ENCODE measurements at places on chromosomes 12 and 14. TPM values are rescaled to one million over a fixed set of nuclear protein-coding genes. Genes with fewer than 3 reads are reported as not detected.

NFATC4 gene
- 1.4 TPM for total RNA-seq

TMEM117 gene
- 5.9 TPM for total RNA-seq

TMEM132C gene
- 0.05 TPM for total RNA-seq

PTGDR gene
- 0.42 TPM for total RNA-seq

ASIC1 gene
- 0.05 TPM for total RNA-seq

KRT80 gene
- total RNA-seq: 0.08 TPM

TPPP2 gene
- 5.9 TPM for total RNA-seq

KRT6B gene
- total RNA-seq: not detected

KERA gene
- not detected for total RNA-seq

DNA sequence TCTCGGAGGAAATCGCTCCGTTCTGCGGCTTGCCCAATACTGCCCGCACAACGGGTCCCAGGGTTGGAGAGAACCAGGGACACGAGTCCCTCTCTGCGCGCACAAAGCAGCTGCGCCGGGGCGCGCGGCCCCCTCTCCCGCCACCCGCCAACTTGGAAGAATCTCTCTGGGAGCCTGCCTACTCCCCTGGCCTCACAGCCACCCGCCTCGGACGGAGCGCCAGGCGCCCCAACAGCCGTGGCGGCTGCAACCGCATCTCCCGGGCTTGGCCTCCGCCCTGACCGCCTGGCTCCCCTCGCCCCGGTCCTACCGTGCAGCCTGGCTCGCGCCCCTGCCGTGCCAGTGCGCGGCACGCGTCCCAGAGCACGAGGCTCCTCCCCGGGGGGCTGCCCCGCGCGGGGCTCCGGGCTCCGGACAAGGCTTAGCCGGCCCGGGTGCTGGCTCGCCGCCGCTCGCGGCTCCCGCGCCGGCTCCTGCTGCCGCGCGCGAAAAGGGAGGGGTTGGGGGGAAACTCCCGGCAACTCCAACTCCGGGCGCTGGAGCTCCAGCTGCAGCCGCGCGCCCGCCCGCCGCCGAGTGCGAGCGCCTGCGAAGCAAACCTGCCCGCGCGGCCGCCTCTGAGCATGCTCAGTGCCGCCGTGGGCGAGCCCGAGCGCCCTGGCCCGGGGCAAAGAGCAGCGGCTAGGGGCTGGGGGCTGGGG, at the start of gene STXBP6:
Gene STXBP6, minus strand, starts transcription at position 580 of the 701 bp plus-strand sequence. CDS start 75,329 bp downstream, outside the sequence.
- no peaks in the 10 kb centered on the region for H3K27me3 ChIP-seq
- DNase-seq: peak; percentile 65
- no peak within 1 kb of the TSS for H3K27ac ChIP-seq
- no peaks in the 10 kb centered on the region for H3K36me3 ChIP-seq
- H3K4me1 ChIP-seq: peaks cover 8% of the 10 kb centered on the region

DNA sequence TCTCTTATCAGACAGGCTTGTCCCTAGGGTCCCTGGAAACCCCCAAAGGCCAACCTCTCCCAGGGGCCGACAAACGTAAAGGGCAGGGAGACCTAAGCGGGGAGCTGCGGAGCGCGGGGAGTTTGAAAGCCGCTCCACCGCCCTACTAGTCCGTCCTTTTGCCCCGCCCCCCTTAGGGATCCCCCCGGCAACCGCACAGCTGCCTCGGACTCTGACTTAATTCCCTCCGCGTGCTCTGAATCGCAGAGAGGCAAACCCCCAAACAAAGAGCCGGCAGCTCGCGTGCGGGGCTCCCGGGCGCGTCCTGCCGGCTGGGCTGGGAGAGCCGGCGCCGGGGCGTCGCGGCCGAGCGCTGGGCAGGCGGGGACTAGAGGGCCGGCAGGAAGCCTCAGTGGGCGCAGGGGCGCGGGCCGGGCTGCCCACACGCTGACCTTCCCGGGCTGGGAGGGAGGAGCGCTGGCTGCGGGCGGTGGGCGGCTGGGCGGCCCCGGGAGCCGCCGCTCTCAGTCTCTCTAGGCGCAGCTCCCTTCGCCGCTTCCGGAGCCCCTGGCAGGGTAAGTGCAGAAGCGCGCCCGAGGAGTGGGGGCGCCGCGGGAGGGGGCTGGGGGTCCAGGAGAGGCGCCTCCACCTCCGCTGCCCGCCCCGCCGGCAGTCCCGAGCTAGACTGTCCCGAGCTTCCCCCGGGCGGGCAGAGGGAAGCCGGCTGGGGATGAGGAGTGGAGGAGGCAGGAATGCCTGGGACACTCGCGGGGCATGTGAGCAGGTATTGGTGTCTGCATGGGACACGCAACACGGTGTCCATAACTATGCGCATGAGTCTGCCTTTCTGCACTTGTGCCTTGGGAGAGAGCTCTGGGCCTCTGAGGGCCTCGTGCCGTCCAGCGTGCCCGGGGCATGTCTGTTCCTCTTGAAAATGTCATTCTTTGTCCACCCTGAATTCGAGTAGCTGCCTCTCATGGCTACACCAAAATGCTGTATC, at the start of gene TSPAN11:
Gene TSPAN11, plus strand, starts transcription at position 506 of the 979 bp plus-strand sequence. CDS start 27,244 bp downstream, outside the sequence.
- no peaks in the 10 kb centered on the region for H3K36me3 ChIP-seq
- H3K27me3 ChIP-seq: no peaks in the 10 kb centered on the region
- H3K27ac ChIP-seq: no peak within 1 kb of the TSS
- H3K4me1 ChIP-seq: peaks cover 5% of the 10 kb centered on the region

DNA sequence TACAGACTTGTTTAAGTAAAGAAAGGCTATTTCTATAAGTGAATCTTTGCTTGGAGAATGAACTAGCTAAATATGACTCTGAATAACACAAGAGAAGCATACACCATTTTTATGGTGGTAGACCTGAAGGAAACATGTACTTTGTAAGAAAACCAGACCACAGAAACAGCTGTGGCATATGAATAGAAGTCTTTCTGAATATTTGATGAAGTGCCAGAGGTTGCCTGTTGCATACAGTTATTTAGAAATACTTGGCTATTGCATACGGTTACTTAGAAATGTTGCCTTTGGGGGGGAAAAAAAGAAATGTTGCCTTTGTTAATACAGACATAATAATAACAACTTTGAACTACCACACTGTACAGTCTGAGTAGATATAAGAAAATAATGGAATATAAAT, 16.8 kb upstream of the LEMD3 start:
- no peak overlapping the region for H3K27ac ChIP-seq
- no peaks in the 10 kb centered on the region for H3K36me3 ChIP-seq
- no peaks in the 10 kb centered on the region for H3K27me3 ChIP-seq
- no peak overlapping the region for H3K4me3 ChIP-seq
- DNase-seq: no peak

GRCh38 chr14:61472011-61472672, 150.8 kb downstream of the PRKCH start:
- H3K27ac ChIP-seq: peak overlapping the region; percentile 66
- no peak for DNase-seq
- no peaks in the 10 kb centered on the region for H3K27me3 ChIP-seq
- no peaks in the 10 kb centered on the region for H3K36me3 ChIP-seq
- H3K4me1 ChIP-seq: peaks cover 1% of the 10 kb centered on the region

GRCh38 chr12:802242-803120, 50.1 kb downstream of the WNK1 start:
- peak overlapping the region; percentile 4 for H3K27ac ChIP-seq
- no peaks in the 10 kb centered on the region for H3K36me3 ChIP-seq
- DNase-seq: no peak
- H3K4me3 ChIP-seq: no peak overlapping the region
- H3K27me3 ChIP-seq: no peaks in the 10 kb centered on the region
- H3K4me1 ChIP-seq: peaks cover 22% of the 10 kb centered on the region

DNA sequence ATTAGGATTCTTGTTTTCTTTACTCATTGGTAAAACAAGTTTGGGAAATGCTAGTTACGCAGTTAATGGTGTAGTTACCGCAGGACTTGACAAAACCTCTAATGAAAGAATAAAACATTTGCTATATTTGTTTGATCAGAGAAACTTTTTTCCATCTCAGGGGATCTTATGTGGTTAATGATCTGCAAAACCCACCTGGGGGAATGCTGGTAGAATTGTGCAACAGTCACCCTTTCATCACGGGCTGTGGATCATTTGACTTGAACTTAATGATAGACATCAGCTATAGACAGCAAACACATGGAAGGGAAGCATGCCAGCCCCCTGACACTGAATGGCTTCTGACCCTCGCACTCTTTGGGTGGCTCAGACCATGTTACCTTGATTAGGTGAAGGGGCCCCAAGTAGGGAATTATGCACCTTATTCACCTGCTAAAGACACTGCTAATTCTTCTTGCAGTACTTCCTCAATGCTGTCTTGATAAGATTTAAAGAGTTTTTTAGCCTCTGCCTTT, 84.2 kb downstream of the PDE3A start:
- H3K27me3 ChIP-seq: no peaks in the 10 kb centered on the region
- H3K4me1 ChIP-seq: no peaks in the 10 kb centered on the region
- H3K27ac ChIP-seq: no peak overlapping the region
- DNase-seq: peak; percentile 35
- H3K36me3 ChIP-seq: no peaks in the 10 kb centered on the region

DNA sequence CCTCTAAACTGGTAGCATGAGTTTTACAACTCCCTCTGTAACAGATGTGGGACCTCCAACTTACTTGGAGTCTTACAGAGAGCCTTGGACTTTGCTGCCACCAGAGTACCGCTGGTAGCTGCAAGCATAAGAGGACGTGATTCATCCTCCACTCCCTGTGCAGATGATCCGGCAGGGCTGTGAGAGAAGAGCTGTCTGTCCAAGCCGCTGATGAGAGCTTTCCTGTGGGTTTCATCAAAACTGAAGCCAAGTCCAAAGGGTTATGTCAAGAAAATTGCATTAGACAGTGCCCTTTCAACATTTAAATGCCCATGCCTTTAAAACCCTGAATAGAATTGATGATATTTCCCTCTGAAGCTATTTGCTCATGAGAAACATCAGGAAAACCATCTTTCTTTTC, 85.8 kb downstream of the LLPH start:
- H3K36me3 ChIP-seq: no peaks in the 10 kb centered on the region
- H3K4me3 ChIP-seq: no peak overlapping the region
- peaks cover 2% of the 10 kb centered on the region for H3K4me1 ChIP-seq
- no peaks in the 10 kb centered on the region for H3K27me3 ChIP-seq
- no peak overlapping the region for H3K27ac ChIP-seq

GRCh38 chr12:59873136-59873535, 277.3 kb downstream of the SLC16A7 start:
- H3K36me3 ChIP-seq: no peaks in the 10 kb centered on the region
- no peak overlapping the region for H3K4me3 ChIP-seq
- DNase-seq: no peak
- no peaks in the 10 kb centered on the region for H3K4me1 ChIP-seq
- H3K27ac ChIP-seq: no peak overlapping the region

DNA sequence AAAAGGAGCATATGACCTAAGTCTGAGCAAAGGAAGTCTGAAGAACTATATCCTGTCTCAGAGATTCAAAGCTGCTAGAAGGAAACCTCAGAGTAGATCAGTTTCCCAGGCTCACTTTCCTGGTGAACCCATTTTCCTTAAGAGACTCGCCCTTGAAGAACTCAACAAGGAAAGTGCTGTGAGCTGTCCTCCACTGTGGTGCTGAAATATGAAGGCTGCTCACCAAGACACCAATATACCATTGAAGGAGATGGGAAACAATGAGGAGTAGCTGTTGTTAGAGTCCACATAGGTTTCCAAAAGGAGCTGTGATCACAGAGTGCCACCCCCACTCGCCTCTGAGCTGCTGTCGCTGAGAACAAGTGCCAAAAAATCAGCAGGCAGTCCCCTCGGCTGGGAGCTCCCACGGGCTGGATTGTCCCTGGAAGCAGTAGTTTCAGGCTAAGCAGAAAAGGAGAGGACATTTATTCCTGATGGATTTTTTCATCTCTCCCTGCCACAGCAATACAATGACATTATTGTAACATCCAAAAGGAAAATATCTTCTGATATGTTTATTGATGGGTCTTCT, 282.1 kb downstream of the RPS29 start:
- no peak overlapping the region for H3K27ac ChIP-seq
- no peak for DNase-seq
- H3K4me1 ChIP-seq: peaks cover 1% of the 10 kb centered on the region

- DNase-seq: no peak
- no peaks in the 10 kb centered on the region for H3K36me3 ChIP-seq
- no peak overlapping the region for H3K27ac ChIP-seq
These were observed 117.6 kb upstream of the GARIN6 start for GRCh38 chr12:99529966-99530365.

- H3K4me1 ChIP-seq: no peaks in the 10 kb centered on the region
- DNase-seq: no peak
- no peak overlapping the region for H3K27ac ChIP-seq
- no peaks in the 10 kb centered on the region for H3K27me3 ChIP-seq
- H3K36me3 ChIP-seq: no peaks in the 10 kb centered on the region
- H3K4me3 ChIP-seq: no peak overlapping the region
These were observed 435.3 kb upstream of the GARIN6 start for GRCh38 chr12:99212275-99212674.

- DNase-seq: no peak
- no peaks in the 10 kb centered on the region for H3K36me3 ChIP-seq
- no peaks in the 10 kb centered on the region for H3K4me1 ChIP-seq
- no peaks in the 10 kb centered on the region for H3K27me3 ChIP-seq
- H3K4me3 ChIP-seq: no peak overlapping the region
- H3K27ac ChIP-seq: no peak overlapping the region
These were observed 895.6 kb downstream of the SLC6A15 start for GRCh38 chr12:84016956-84017355.

DNA sequence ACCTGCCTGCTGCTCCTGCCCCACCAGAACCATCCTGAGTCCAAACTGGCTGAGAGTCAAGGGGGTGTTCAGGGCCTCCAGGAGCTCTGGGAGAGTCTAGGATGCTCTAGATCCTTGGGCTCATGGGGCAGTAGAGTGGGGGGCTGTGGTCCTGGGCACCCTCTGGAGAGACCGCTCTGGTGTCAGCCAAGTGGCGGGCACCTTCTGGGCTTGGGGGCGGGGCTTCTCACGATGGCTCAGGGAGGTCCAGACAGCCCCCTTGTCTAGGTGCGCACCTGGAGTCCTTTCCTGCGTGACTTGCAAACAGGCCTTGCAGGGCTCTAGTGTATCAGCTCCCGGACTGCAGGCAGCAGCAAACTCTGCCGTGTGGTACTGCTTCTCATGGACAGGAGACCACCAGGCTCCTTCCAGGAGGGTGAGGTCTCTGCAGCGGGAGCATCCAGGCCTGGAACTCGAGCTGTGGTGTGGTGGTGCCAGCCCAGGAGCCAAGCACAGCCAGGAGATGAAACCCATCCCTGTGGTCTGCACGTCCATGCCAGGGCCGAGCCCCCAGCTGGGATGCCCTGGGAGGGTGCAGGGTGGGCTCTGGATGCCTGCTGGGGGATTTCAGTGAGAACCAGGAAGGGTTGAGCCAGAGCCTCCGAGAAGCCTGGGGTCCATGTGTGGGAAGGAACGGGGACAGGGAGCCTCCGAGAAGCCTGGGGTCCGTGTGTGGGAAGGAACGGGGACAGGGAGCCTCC, 15.0 kb downstream of the PACS2 start:
- no peak for DNase-seq
- H3K4me1 ChIP-seq: peaks cover 42% of the 10 kb centered on the region
- no peaks in the 10 kb centered on the region for H3K27me3 ChIP-seq
- H3K36me3 ChIP-seq: no peaks in the 10 kb centered on the region
- H3K4me3 ChIP-seq: no peak overlapping the region

- no peaks in the 10 kb centered on the region for H3K36me3 ChIP-seq
- H3K27ac ChIP-seq: no peak overlapping the region
These were observed 232.9 kb downstream of the PCNX1 start for GRCh38 chr14:71140157-71140556.

All from liver (tissue), 10 donors.